GM12892 (cell line): ENCODE measurements at places on chromosomes 1 and 21.

DNA sequence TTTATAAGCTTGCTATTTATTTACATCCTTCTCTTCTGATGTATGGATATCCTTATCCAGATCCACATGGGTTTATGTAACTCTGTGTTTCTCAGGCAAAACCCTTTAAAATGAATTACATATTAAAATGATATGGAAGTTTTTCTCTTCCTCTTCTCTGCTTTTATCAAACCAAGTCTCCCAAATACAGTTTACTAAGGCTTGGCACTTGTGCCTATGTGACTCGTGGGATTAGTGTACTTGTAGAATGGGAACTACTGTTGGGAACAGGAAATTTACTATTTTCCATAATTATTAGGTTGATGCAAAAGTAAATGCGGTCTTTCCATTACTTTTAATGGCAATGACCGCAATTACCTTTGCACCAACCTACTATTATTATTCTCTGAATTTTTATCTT lies 14.8 kb downstream of the SIM2 start:
- no peak for DNase-seq

GRCh38 chr1:246213036-246213435 lies 294.0 kb downstream of the SMYD3 start:
- DNase-seq, result no peak

DNA sequence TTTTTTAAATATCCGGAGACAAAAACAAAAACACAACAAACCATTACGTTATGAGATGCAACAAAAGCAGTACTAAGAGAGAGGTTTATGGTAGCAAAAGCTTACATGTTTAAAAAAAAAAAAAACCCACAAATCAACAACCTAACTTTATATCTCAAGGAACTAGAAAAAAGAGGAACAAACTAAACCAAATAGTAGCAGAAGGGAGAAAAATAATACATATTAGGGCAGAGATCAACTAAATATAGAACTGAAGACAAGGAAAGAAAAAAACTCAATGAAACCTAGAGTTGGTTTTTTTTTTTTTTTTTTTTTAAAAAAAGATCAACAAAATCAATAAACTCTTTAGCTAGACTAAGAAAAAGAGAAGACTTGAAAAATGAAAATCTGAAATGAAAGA lies 34.9 kb downstream of the ZNF644 start:
- DNase-seq, result no peak

DNA sequence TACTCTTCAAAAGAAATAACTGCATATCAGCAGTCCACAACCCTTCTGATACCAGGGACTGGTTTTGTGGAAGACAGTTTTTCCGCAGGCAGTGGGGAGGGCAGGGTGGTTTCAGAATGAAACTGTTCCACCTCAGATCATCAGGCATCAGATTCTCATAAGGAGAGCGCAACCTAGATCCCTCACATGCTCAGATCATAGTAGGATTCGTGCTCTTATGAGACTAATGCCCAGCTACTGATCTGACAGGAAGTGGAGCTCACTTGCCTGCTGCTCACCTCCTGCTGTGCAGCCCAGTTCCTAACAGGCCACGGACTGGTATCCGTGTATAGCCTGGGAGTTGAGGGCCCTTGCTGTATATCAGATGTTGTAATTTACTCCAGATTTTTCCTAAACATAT lies 11.5 kb downstream of the RO60 start:
- DNase-seq, result no peak

- no peak for DNase-seq
These were observed 35.0 kb downstream of the UCK2 start for GRCh38 chr1:165862448-165862847.

DNA sequence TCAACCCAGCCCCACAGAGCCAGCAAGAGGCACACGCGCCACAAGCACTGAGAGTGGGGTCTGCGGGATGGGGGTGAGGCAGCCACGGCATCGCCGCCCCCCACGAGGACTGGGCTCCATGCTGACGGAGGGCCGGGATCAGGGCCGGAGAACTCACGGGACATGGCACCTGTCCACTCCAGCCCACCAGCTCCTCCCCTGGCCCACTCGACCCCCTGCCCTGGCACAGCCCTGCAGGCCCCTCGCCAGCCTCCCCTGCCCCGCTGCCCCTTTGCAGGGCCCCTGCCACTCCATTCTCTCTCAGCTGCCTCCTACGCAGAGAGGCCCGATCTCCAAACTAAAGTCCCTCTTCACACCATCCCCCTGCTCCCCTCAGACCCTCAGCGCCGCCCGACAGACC lies 134.0 kb downstream of the NPHP4 start:
- DNase-seq, result no peak

- DNase-seq, result no peak
These were observed 644.0 kb downstream of the PTPRC start for GRCh38 chr1:199282751-199283305.

- DNase-seq, result no peak
These were observed 20.9 kb downstream of the PTPRU start for GRCh38 chr1:29256979-29257804.

DNA sequence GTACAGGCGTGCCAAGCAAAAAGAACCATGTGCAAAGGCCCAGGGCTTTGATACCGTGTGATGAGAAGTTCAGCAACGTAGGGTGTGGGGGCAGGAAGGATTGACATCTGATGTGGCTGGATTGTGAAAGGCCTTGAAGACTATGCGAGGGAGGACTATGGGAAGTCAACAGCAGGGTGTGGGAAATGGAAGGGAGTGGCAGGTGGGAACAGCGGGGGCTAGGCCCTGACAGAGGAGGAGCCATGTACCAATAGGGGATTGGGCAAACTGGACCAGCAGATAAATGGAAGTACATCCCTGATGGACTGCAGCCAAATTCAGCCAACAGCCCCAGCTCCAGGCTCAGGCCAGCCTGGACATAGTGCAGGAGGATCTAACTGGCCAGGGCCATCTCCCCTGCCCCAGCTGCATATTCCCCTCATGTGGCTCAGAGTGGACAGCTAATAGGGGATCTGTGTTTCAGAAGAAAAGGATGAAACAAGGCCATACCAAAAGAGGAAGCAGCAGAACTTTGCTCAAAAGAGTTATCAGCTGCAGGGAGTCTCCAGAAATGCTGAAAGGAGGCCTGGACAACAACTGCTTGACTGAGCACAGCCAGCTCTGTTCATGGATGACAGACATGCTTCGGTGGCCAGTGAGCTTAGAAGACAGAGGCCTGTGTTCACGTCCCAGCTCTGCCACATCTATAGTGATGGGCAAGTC lies 140.2 kb upstream of the SGIP1 start:
- DNase-seq, result no peak

DNA sequence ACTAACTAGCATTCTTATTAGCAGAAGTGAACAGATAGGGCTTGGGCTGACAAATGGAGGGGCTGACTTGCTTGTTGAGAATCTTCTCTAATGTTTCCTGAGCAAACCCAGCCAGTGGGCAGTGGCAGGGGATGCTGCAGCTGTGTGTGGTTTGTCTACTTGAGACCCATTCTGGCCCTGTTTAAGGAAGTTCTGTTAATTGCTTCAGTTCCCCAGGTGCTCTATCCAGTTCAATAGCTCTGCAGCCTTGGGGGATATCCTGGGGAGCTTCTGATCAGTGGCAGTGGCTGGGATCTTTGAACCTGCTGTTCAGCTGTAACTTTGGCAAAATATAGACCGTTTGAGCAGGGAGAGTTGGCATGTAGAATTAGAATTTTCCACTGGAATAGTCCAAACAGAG lies 137.4 kb downstream of the ZNF326 start:
- no peak for DNase-seq

DNA sequence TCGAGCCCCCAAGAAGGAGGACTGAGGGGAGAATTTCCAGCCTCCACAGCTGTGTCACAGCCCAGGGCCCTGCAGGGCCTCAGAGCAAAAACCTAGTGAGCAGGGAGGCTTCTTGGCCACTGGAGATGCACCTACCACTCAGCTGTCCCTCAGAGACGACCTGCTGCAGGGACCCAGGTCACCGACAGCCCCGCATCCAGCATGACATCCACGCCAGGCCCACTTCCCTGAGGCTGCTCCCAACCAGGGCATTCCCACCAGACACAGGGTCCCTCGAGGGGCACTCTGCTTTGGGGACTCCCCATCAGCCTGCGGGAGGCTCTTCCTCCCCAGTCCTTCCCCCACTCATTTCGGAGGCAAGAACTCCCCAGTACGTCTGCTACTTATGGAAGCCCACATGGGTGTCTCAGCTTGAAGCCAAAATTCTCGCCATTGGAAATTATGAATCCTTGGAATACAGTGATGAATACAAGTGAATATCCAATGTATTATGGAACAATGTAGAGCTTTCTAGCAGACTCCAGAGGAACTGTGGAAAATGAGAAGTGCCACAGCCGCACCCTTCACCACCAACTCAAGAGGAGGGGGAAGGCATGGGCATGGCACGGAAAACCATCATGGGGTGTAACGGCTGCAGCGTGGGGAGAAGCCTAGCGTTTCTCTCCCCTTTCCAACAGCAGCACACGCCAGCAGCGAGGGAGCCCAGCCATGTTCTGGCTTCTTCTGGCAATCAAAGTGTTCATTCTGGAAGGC lies 6.9 kb downstream of the TFF3 start:
- DNase-seq, result no peak

DNA sequence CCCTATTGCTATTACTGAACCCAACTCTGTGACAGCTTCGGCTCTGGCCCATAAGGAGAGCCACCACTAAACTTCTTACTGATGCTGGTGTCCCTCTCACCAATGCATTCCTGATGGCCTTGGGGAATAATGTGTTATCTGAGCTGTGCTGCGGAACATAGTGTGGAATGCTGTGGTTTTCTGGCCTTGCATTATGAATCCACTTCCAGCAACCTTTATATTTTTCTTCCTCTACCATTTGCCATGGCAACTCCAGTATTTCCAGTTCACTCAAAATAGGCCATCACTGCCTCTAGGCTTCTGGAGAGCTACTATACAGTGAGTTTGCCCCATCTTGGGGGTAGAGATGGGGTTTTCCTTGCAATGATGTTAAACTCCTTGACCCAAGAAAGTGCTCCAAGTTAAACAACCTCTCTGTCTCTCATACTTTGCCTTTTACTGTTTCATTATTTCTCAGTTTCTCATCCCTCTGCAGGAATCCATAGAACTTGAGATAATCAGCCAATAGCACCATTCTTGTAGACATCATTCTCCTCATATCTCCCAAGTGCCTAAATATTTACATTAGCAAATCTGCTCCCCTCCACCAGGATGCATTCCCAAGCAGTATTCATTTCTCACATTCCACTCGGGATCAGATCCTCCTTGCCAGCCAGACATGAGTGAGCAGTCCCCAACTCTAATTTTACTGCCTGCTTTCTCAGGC lies 11.1 kb upstream of the RAVER2 start:
- no peak for DNase-seq

DNA sequence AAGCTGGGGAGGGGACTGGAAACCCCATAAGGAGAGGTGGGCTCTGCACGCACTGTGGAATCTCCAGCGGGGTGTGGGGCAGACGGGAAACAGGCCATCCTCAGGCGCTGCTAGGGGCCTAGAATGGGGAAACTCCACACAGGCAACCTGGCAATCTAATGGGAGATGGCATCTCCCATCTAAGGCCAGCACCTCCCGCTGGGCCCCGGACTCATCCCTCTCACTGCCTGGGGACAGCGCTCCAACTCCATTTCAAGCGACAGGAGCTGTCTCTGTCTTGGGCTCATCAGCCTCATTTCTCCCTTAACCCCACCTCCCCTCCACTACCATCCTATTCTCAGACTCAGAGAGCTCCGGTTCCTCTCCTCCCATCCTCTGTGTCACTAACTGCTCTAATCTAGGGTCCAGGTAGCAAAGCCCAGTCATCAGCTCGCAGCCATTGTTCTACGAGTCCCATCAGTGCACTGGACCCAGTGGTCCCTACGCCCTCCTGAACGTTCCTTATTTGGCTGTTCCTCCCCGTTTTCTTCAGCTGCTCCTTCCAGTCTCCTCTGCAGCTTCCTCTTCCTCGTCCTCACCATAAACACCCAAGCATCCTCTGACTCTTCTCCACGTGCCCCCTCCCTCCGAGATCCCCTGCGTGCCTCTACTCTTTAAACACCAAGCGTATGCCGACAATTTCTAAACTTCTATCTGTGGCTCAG lies 93.4 kb upstream of the CASZ1 start:
- DNase-seq, result no peak

GRCh38 chr1:221174330-221174993 lies 295.2 kb downstream of the HLX start:
- no peak for DNase-seq

DNA sequence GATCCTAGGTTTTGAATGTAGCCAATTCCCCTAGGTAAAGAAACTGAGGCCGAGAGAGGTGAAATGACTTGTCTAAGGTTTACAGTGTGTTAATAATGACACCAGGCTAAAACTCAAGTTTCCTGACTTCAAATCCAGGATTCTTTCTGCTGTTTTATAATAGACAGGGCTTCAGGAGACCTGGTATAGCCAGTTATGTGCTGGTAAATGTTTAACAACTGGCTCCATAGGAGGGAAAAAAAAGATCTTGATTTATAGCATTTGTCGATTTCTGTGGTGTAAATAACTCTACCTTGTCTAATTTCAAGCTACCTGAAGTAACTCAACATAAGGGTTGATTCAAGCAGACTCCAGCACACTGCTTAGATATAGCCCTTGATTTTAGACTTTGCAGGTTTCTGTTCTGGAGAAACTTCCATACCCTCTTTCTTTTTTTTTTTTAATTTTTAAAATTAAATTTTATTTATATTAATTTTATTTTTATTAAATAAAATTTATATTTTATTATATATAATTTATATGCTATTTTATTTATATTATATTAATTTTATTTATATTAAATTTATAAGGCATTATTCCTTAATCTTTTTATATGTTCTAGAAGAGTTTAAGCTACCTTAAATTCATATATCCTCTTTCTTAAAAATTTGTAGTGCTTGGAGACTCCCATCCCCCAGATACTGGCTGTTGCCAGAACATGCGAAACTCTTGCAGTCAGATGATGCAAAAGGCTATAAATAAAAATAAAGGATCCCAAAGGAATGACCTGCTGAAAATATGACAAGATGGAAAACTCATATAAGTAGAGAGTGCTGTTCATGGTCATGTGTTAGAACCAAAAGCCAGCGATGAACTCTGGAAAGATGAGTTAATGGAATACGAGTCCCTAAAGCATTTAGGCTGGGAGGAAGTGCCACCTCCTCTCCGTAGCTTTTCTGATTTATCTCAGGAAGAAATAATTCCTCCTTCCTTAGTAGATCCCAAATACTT lies 35.4 kb upstream of the SRSF10 start:
- DNase-seq, result no peak

DNA sequence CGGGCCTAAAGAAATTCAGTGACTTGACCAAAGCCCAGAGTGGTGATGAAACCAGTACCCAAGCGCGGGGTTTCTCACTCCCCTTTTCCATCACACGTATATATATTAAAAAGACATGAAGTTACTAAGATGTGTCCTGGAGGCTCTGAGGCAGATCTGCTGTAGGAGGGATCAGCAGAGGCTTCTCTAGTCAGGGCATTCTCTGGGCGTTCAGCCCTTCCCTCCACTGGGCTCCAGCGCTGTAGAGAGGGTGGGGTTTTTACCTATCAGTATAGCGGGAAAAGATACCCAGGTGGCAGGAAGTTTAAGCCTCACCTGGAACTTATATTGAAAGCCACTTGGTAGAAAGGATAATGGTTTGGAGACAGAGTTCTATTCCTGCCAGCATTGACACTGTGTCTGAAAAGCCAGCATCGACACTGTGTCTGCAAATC lies 862 bp upstream of the PLEKHO1 start:
- DNase-seq, result no peak
